ENCODE measurements at places on chromosomes 5 and 9.

- no peak for DNase-seq
These were observed 302.2 kb downstream of the DIRAS2 start for GRCh38 chr9:90340421-90340820.

GRCh38 chr9:12684974-12685373 is 8.2 kb upstream of the TYRP1 start:
- no peak for DNase-seq

GRCh38 chr9:89657295-89657694 is 52.5 kb downstream of the GADD45G start:
- no peak for DNase-seq

DNA sequence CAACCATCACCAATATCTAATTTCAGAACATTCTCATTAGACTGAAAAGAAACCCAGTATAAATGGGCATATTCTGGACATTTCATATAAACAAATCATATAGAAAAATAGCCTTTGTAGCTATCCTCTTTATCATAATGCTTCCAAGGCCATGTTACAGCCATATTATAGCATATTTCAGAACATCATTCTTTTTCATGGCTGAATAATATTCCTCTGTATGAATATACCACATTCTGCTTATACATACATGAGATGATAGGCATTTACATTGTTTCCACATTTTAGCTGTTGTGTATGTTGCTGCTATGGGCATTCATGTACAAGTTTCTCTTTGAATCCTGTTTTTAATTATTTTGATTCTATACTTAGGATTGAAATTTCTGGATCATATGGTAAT is 167.0 kb downstream of the FBXL17 start:
- DNase-seq: no peak

GRCh38 chr9:69079186-69079585 is 43.6 kb downstream of the FXN start:
- DNase-seq: no peak

GRCh38 chr5:123626051-123626450 is 114.1 kb downstream of the CSNK1G3 start:
- DNase-seq: no peak

DNA sequence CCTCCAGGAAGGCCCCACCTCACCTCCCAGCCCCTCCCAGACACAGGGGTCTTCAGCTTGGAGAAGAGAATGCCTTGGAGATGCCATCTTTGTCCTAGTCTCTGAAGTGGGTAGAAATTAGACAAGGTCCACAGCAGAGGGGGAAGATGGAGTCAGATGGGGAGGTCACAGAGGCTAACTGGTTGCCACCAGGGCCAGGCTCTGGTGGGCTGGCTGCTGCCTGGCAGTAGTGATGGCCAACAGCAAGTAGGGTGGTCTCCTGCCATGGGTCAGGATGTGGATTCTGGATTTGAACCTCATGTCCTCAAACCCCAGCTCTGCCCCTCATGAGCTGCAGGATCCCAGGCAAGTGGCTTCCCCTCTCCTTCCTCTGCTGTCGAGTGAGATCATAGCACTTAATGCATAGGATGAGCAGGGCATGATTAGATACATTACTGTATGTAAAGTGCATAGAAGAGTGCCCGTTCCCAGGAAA is 38.7 kb upstream of the NEK6 start:
- DNase-seq: no peak

GRCh38 chr9:4799775-4800174 is 7.0 kb downstream of the RCL1 start:
- no peak for DNase-seq

- DNase-seq: no peak
These were observed 44.0 kb downstream of the TMOD1 start for GRCh38 chr9:97545486-97545885.

GRCh38 chr5:111003623-111004022 is 67.9 kb upstream of the TSLP start:
- no peak for DNase-seq

- no peak for DNase-seq
These were observed 23.4 kb downstream of the PHF2 start for GRCh38 chr9:93599571-93600403.

DNA sequence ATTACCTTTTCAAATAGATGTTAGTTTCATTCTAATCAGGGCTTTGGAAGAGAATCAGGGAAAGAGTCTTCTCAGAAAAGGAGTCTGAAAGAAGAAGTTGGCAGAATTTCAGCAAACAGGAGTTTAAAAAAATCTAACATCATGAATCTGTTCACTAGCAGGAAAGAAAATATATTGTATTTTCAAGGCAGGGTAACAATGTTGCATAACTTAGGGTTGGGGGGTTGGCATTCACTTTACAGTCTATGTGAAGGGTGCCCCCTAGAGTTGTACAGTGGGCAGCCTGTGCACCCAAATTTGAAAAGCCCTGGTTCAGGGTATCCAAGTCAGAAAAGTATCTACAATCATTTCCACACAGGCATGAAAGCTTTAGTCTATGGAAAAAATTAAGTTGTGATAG is 348.4 kb upstream of the SLC30A5 start:
- no peak for DNase-seq

- no peak for DNase-seq
These were observed 40.4 kb downstream of the CTNNA1 start for GRCh38 chr5:138793575-138793974.

Measured in progenitor cell of endocrine pancreas (in vitro differentiated cells).